GM12892 (cell line): ENCODE measurements at places on chromosomes 12 and 14.
A peak's percentile ranks its signal among the peaks of the same experiment; 100 is the strongest.

- DNase-seq: peak; percentile 62
Measured at GRCh38 chr14:96584199-96584906, 82.2 kb downstream of the PAPOLA start.

DNA sequence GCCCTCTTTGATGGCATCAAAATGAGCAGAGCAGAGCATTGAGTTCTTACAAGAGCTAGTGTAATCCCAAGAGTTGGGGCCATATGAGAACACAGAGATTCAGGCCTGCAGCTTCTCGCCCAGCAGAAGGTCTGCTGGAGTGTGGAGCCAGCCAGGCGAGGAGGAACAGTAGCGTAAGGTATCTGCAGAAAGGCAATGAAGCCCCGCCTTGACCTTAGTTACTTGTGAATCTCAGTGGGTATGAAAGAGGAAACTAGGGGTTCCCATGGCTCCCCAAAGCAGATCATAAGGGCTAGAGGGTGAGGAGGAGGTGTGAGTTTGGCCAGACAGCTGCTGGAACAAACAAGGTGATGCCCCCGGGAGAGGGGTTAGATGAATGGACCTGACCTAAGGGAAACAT is 49.4 kb downstream of the SLC8A3 start:
- no peak for DNase-seq

DNA sequence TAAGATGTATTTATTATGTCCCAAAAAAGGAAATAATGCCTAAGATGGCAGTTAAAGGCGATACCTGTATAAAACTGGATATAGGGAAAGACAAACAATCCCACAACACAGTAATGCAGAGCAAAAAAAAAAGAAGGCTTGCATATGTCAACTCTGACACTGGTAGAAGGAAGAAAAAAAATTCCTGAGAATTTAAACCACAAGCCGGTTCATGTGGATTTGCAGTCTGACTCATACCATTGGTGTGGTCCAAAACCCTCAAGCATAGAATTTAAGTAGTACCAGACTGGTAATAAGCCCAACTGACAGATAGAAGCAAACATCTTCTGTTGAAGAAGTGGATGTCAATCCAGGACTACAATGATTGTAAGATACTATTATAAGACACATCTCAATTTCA is 7.2 kb downstream of the DNAI7 start:
- DNase-seq: no peak

DNA sequence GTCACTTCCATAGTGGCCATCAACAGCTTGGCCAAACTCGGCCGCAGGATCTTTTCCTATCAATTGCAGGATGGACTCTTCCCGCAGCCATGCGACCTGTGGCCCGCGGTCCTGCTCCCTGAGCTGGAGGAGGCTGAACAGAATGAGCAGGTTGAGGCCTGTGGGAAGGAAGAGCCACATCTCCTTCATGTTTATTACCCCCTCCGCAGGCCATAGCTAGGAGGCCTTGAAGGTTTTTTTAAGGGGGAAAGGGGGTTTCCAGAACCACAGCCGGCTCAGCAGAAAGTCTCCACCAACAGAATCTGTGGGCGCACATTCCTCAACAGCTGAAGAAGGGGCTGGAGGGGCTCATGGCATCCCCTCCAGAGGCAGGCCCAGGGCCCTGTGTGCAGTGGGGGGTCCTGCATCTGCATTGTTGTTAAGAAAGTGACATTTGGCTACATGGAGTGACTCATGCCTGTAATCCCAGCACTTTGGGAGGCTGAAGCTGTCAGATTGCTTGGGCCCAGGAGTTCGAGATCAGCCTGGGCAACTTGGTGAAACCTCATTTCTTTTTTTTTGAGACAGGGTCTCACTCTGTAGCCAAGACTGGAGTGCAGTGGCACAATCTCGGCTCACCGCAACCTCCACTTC is 25.2 kb upstream of the PPP1R13B start:
- no peak for DNase-seq

DNA sequence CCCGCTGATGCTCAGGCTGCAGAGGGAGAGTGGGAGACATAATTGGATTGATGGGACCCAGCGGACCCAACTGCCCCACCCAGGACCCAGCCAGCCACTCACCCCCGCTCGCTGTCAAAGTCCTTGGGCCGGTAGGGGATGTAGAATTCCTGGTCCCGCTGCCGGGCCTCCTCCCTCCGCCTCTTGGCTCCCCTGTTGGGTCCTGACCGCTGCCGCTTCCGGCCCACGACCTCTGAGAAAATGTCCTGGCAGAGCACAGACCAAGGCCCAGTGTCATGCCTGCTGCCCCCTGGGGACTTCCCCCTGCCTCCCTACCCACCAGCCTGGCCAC is 13.5 kb downstream of the CFAP73 start:
- DNase-seq: no peak
